Endothelial cell of umbilical vein (primary cell): ENCODE measurements at places on chromosomes 4 and X. TPM values are rescaled to one million over a fixed set of nuclear protein-coding genes. Genes with fewer than 3 reads are reported as not detected.

Gene TSPAN7
- polyA plus RNA-seq = 2.7 and 3.2 TPM in 2 replicates

Gene AR
- 8.3 and 9.3 TPM in 2 replicates for polyA plus RNA-seq

GRCh38 chr4:82415922-82416365 is 14.3 kb downstream of the HNRNPDL start:
- no peak for DNase-seq

DNA sequence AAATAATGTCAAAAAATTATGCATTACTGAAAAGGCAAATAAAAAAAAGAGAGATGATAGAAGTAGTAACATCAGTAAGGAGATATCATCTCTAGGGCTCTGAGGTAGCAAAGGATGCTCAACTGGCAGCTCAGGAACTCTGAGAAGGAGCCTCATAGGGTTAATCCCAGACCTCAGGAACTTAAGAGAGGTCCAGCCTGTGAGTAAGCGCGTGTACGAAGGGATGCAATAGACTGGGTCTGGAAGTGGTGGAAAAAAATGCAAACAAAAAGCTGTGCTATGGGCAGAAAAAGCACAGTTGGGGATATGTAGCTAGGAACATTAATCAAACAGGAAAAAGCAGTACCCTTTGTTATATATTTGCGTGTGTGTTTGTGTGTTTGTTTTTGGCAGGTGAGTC is 282.0 kb downstream of the GALNTL6 start:
- no peak for DNase-seq

- DNase-seq = no peak
These were observed 98.1 kb downstream of the ADGRL3 start for GRCh38 chr4:61298178-61298740.

DNA sequence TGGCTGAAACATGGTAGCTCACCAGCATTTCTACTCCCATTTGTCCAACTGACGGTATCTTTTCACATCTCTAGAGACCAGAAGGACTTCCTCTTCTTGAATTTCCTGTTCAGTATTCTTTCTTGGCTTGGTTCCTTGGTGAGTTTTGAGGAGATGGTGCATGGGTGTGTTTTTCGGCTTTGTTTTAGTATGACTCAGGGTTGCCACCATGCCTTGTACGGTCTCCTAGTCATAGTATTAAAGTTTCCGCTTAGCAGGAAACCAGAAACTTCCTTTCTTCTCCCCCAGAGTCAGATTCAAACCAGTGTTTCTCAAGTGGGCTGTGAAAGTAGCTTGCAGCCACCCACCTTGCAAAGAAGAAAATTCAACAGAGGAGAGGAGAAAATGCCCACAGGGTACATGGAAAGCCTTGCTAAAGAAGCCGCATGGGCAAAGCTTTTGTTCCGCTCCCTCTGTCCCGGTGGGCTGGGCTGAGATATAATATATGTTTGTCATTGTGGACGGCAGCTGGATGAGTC is 5.7 kb downstream of the CD99 start:
- DNase-seq = peak; percentile 96

- no peak for DNase-seq
These were observed 74.1 kb upstream of the UCP1 start for GRCh38 chr4:140642674-140643437.

Gene BMPR1B
- polyA plus RNA-seq = 0.25 and 0.28 TPM in 2 replicates

Gene BTK
- 0.11 and 0.21 TPM in 2 replicates for polyA plus RNA-seq

DNA sequence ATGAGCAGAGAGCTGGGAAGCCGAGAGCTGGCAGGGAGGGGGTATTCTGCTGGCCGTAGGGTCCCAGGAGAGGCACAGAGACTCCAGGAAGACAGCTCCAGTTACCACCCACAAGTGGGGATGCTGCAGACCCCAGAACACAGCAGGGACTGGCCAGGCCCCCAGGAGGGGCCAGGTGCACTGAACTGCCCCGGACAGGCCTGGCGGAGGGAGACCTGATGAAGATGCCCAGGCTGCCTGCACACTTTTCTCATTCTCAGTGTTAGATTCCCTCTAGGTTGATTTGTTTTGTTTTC is 110.8 kb downstream of the CPZ start:
- no peak for DNase-seq

- peak; percentile 64 for DNase-seq
These were observed 10.3 kb upstream of the AKAP17A start for GRCh38 chrX:1581132-1581531.

Gene IQCM
- not detected in 2 replicates for polyA plus RNA-seq

GRCh38 chr4:32226204-32226603 is 1506.0 kb downstream of the PCDH7 start:
- DNase-seq = no peak

DNA sequence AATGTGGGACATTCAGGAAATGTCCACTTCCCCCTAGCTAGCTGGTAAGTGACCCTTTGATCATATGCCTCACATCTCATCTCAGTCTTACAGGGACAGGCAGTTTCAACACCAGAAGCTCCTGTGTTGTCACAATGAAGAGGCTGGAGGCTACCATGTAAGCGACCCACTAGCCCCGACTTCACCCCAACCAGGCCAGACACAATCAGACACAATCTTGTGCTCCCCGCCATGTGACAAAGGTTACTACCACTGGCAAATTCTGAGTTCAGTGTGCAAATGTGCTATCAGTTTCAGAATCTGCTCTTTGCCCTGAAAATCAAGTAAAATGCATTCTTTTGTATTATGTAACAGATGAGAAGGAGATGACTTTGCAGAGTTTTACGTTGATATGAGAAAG is 56.9 kb upstream of the STS start:
- DNase-seq = peak; percentile 28

Gene GPM6B
- polyA plus RNA-seq = 0.16 and 0.30 TPM in 2 replicates

DNA sequence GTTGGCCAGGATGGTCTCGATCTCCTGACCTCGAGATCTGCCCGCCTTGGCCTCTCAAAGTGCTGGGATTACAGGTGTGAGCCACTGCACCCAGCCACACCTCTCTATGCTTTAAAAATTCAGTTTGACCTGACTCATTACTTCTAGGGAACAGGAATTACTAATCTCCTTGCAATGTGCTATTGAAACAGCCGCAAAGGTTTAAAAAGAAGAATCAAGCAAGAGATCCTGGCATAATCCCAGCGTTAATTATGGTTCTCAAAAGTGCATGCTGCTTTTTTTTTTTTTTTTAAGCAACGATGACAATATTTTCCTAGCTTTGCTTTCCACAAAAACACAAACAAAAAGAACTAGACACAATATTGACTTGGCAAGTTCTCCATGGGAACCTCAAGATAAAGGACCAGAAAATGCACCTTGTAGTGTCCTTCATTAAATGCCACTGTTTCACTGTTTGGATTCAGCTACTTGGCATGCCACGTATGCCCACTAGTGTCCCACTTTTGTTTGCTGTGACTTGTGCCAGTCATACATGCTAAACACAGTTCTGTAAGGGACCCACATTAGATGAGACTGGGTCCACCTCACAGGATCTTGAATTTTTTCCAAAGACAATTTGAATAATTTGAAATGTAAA is 112.6 kb upstream of the PPARGC1A start:
- DNase-seq = no peak

Gene F8A2
- polyA plus RNA-seq = not detected in 2 replicates

DNA sequence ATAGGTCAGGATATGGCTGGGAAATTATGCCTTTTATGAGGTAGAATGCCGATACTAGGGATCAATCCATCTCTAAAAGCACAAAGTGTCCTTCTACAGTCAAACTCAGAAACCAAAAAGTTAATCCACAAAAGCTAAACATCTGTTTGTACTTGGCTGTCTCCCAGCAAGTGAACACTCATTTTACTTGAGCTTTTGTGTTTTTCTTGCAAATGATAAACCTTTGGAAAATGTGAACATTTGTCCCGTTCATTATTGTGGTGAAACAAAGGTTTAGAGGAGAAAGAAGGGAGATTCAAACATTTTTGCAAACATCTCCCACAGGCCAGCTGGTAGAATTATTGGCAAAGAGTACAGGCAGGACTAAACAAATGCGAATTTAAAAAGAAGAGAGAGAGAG is 300.6 kb upstream of the SPANXN1 start:
- DNase-seq = no peak

GRCh38 chr4:21470535-21470934 is 478.0 kb downstream of the KCNIP4 start:
- peak; percentile 23 for DNase-seq

DNA sequence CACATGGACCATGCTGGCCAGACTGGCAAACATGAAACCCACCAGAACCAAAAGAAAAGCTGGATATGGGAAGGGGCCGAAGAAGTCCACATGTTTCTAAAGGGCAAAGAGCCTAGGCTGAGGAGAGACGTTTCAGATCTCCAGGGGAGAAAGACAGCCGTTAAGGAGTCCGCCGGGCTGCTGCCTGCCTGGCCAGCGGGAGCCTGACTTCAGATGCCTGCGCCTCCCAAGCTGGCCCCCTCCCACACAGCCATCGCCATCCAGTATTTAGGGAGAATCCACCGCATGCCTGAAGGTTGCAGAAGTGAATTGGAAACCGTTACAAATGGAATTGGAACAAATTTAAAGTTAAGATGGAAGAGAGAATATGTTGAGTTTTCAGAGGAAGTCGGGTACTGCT is 2.9 kb downstream of the TBL1X start:
- DNase-seq = no peak

DNA sequence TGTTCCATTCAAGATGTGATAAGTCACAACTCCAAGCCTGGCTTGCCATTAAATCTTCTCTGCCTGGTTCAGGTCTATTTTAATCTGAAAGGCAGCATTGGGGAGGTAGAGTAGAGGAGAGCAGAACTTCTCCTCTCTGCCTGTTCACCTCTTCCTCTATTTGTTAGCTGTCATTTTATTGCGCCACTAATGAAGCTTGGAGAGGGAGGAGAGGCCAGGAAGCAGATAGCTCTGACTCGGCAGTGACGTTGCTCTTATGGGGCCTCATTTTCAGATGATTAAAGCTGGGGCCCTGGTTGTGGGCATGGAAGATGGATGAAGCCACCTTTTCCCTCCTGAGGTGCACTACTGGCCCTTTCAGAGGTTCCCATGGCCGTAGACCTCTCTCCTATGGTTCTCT is 207.3 kb downstream of the MID1IP1 start:
- DNase-seq = no peak

- DNase-seq = no peak
These were observed 65.6 kb downstream of the POLR2B start for GRCh38 chr4:57044279-57044678.

GRCh38 chrX:8849945-8850344 is 48.8 kb upstream of the FAM9A start:
- DNase-seq = no peak

Gene SSX3
- polyA plus RNA-seq = not detected in 2 replicates
